ENCODE measurements at places on chromosomes 11 and 22.
A peak's percentile ranks its signal among the peaks of the same experiment; 100 is the strongest.

GRCh38 chr22:25110846-25111578 is 88.6 kb upstream of the CRYBB3 start:
- peak; percentile 88 for DNase-seq

GRCh38 chr22:48179571-48180546 is 1417.4 kb downstream of the TBC1D22A start:
- DNase-seq = no peak

DNA sequence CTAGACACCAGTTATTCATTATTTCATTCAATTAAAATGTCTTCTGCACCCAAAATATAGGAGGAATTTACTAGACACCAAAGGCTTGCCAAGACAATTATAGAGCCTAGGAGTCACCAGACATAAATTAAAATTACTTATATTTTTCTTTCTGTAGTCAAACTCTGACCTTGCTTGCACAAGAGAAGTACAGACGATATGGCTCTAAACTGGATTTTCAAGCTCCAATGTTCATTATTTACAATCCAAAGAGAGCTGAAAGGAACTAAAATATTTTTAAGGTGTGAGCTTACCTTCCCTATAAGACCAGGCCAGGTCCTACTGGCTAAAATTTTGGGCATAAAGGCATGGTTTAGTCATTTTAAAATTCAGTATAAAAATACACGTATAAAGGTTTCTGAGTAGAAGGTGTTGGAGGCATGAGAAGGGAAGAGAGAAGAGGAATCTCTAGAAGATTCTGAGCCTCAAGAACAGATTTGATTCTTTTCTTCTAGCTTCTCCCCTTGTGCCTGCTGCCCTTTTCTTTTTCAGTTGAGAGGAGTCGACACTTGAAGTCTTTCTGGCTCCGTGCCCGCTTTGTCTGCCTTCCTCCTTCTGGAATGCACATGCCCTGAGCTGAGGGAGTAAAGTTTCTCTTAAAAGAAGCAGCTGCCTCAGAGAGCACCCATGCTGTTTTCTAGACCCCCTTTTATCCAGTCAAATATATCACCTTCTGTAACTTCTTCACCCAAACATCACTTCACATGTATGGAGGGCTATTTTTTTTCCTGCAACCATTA is 13.5 kb downstream of the C11orf97 start:
- peak; percentile 66 for DNase-seq

- DNase-seq = no peak
Measured at GRCh38 chr22:42946546-42947198, 68.3 kb downstream of the PACSIN2 start.

GRCh38 chr22:47802421-47802820 is 1040.0 kb downstream of the TBC1D22A start:
- no peak for DNase-seq

GRCh38 chr11:10930224-10930971 is 72.5 kb upstream of the ZBED5 start:
- no peak for DNase-seq

- DNase-seq = no peak
Measured at GRCh38 chr11:24754406-24754805, 257.6 kb downstream of the LUZP2 start.

DNA sequence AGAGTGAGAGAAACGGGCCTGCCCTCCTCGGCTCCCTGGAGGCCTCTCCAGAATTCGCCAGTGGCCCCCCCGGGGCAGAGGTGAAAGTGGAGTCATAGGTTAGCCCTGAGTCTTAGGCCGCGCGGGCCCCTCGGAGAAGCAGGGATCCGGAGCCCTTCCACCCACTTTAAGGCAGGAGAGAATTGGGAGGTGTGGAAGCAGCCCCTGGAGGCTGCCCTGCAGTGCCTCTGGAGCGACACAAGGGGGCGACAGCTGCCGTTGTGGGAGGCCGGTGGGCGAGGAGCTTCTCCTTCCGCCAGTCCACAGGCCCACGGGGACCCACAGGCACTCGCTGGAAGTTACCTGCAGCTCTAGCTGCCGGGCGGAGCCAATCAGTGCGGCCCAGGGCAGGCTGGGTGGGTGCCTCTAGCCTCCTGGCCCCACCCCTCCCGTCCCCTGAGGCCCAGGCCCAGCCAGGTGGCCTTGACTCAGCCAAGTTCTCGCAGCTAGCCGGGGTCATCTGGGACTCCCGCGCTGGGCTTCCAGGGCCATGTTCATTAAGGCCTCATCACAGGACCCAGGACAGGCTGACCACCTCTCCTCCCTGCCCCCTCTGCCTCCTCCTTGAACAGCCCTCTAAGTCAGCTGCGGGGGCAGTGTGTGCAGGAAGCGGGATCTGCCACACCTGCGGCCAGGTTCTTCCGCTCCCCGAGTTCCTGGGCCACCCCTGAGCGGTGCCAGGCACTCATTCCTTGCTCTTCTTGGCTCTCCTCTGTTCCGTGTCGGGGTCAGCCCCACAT is 5.0 kb downstream of the DGKZ start:
- no peak for DNase-seq

- DNase-seq = no peak
Measured at GRCh38 chr11:105392556-105392955, 217.3 kb upstream of the GRIA4 start.

- no peak for DNase-seq
Measured at GRCh38 chr11:76329084-76329648, 51.8 kb downstream of the THAP12 start.

DNA sequence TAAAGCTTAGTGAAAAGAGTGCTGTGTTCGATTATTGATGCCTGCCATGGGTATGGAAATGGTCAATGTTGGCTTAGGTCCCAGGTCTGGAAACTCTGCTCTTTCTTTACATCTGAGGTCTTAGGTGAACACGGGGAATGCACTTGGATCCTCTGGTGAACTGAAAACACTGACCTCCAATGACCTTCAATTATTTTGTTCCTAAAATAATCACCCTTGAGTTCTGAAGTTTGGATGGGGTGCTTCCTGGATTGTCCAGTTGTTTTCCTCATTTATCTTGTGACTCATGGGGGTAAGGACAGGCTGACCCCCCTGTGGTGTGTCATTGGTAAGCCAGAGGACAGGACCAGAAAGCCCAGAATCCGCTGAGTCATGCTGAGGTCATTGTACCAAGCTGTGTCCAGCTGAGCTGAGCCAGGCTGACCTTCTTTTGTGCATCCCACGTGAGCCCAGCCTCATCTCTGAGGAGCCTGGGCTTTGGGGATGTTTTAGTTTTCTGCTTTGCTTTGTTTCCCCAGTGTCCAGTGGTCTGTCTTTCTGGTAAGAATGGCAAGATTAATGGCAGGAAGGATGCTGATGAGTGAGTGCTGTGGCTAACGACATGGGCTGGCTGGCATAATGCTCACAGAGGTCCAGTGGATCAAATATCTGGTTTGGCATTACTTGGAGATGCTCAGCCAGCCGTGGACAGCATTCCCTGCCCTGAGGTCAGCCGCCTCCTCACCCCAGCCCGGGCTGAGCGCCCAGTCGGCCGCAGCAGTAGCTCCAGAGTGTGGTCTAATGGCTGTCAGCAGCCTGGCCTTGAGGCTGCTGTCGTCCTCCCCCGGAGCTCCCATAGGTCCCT is 35.6 kb downstream of the AMPD3 start:
- DNase-seq = no peak

DNA sequence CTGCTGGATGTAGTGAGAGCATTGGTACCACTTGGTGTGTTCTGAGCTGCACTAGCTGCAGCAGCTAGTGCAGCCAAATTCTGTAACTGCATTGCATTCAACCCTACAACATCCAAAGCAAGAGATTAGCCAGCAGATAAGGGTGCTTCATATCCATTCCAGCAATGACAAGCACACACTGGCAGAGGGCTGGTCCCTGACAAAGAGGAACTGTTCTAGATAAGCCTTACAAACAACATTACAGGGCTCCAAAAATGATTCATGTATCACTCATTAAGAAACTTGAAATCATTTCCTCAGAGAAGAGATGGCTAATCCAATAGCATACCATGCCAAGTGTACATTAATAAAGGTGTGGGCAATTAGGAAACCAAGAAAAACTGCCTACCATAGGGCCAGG is 28.4 kb upstream of the RAPSN start:
- no peak for DNase-seq

DNA sequence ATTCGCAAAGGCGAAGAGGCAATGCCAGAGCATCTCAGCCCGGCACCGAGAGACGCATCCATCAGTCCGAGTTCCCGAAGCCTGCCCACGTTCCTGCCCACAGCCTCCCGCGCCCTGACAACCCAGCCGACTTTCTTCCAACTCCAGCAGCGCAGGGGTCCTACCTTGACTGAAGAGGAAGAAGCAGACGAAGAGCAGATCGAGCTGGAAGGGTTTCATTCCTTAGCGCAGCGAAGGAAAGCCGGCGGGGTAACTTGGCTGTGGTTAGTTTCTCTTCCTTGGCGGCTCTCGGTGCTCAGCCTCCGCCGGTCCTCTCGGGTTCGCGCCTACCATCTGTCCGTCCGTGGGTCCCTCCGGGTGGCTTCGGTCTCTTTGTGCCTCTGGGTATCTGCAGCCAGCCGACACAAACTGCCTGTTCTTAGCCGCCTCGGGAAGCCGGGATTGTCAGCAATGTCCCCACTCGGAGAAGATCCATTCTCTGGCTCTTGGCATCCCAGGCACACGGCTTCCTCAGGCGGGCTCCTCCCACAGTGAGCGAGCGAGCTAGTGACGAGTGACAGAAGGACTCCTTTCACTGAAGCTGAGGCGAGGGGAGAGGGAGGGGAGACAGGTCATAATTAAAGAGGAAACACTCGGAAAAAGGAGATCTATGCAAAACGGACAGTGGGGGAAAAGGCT is at the start of gene KIRREL3:
Gene KIRREL3 (minus strand): TSS at position 480 of the 678 bp plus-strand sequence.
- DNase-seq = no peak

GRCh38 chr22:47066616-47066905 is 304.1 kb downstream of the TBC1D22A start:
- no peak for DNase-seq

DNA sequence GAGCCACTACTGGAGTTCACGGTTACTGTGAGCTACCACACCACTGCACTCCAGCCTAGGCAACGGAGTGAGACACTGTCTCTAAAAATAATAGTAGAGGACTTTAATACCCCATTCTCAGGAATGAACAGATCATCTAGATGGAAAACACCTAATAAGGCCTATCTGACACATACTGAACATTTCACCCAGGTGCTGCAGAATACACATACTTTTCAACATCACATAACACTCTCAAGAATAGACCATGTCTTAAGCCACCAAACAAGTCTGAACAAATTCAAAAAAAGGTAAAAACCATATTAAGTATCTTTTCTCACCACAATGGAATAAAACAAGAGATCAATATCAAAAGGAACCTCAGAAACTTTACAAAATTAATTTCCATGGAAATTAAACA is 37.9 kb downstream of the DDIAS start:
- DNase-seq = no peak

GRCh38 chr11:97140885-97141494 is 751.2 kb downstream of the JRKL start:
- DNase-seq = no peak

DNA sequence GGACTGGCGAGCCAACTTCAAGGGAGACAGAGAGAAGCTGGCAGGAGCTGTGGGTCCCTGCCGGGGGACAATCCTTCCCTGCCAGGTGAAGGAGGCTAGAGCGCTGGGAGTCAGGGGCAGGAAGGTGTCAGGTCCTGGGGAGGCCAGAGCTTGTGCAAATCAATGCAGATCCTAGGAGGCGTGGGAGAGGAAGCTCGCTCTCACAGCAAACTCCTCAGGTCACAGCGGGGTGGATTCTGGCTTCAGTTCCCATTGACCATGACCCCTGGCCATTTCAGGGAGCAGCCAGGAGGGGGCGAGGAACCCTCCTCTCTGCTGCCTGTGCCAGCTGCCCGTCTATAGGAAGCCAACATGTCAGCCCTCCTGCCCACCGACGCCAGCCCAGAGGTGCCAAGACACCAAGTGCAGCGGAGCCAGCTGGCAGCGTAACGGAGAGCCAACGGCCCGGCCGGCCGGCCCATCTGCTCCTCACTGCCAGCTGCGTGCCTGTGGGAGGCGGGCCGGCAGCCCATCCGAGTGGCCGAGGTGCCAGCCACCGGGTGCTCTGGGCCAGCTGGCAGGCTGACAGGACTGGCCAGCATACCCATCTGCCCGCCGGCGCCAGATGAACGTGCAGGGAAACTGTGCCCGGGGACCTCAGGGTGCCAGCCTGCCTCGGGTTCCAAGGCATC is 374.8 kb downstream of the MIAT start:
- peak; percentile 16 for DNase-seq

DNA sequence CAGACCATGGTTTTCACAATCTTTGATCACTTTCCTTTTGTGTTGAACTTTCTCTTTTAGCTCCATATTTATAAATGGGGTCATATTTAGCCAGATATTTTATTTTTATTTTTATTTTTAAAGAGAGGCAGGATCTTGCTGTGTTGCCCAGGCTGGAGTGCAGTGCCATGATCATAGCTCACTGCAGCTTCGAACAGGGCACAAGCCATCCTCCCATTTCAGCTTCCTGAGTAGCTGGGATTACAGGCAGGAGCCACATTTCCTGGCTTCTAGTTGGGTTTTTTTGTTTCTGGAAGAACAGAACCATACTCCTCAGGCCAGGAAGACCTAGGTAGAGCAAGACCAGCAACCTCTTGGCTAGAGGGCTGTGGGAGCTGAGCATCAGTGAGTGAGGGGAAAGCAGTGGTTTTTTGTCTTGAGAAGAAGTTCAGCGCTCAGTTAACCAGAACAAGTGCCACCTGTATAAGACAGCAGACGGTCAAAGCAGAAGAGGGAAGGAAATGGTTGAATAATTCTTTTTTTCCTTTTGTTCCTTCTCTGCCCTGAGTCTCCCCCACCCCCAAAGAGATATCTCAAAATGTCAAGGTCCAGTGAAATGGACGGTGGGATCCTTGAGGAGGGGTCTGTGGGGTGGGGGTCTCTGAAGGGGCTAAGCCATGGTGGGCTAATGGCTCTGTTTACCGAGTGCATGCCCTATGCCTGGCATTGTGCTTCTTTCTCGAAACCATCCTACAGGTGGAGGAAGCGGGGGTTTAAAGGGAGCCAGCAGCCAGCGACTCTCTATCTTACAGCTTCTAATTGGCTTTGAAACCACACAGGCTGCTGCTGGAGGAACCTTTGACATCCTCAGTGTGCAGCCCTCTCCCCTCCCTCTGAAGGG is 63.0 kb downstream of the PTPRJ start:
- DNase-seq = no peak

GRCh38 chr11:106088896-106089295 is 11.4 kb downstream of the AASDHPPT start:
- no peak for DNase-seq

GRCh38 chr11:13966013-13966412 is 3.5 kb downstream of the SPON1 start:
- DNase-seq = no peak

- DNase-seq = no peak
Measured at GRCh38 chr22:29313126-29313575, 2.3 kb downstream of the RASL10A start.

GRCh38 chr11:12042215-12042676 is 33.8 kb upstream of the DKK3 start:
- no peak for DNase-seq
